ENCODE measurements at places on chromosomes 3 and 15.

DNA sequence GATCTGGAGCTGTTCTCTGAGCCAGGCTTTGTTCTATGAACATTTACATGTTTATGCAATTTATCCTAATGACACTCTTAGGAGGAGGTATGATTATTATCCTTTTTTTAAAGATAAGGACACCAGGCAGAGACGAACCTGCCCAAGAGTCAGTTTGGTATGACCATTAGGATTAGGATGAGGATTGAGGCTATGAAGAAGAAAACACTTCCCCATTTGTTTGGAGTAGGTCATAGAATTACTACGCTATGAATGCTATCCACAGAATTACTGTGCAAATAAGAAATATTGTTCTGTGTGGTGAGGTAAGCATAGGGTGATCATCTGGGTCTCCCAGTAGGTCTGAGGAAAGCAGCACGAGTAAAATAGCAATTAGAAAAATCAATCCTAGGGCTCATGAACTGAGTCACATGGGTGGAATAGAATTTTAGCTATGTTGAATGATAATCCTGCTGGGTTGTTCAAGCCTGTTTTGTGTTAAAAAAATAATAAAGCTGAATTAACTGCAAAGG lies 23.9 kb downstream of the EIF4E3 start:
- DNase-seq: no peak

DNA sequence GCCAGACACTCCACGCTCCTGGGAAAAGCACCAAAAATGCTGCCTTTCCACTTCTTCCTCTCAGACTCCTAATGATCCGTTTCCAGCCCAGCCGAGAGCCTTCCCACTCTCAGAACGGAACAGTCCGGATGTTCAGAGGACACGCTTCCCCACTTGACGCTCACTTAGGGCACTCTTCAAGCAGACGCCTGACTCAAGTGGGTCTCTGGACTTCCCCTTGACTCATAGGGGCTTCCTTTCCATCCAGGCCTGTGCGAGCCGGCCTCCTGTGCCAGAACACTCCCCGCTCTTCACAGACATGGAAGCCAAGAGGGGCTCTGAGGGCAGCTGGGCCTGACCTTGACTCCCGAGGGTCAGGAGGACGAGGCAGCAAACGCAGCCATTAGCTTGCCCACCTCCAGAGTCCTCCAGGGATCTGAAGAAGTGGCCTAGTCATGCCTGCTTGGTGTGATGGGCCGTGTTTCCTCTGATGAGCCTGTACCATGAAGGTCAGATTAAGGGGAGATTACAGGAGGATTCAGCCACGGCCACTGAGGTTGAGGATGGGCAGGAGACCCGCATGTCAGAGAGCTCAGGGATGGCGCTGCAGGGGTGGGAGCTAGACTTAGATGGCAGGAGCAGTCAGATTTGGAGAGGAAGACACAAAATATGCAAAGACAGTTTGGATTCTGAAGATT lies 114.7 kb upstream of the TLE3 start:
- no peak for DNase-seq

DNA sequence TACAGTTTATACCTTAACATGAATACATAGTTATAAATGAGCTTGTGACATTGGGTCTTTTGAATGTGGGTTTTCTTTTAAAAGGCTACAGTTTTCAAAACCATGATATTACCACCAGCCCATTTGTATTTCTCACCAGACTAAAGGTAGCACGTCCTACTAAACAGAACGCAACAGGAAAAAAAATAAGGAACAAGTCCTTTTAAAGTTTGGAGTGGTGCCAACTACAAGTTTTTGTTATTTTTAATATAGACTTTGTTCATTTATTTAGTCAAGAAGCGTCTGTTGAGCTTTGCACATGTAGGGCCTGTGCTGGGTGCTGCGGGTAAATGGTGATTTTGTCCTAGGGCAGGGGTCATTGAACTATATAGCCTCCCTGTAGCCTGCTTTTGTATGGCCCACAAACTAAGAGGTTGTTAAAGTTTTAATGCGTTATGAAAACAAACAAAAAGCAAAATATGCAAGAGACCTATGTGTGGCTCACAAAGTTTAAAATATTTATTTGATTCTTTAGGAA lies 164.4 kb downstream of the GHSR start:
- no peak for DNase-seq

DNA sequence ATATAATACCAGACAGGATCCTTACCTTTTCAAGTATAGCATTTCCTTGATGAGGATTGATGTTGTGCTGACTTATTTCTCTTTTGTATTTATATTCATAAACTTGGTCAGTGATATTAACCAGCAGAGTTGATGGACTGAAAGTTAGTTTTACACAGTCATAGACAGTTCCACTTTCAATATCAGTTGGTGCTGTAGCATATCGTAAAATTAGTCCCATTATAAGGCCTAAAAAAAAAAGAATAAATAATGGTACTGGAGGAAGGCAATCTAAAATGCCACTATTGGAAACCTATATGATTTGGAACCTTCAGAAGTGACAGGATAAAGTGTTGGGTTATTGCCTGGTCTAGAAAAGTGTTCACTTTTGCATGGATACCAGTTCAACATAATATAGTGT lies 16.3 kb downstream of the SLC9A9 start:
- DNase-seq: no peak

DNA sequence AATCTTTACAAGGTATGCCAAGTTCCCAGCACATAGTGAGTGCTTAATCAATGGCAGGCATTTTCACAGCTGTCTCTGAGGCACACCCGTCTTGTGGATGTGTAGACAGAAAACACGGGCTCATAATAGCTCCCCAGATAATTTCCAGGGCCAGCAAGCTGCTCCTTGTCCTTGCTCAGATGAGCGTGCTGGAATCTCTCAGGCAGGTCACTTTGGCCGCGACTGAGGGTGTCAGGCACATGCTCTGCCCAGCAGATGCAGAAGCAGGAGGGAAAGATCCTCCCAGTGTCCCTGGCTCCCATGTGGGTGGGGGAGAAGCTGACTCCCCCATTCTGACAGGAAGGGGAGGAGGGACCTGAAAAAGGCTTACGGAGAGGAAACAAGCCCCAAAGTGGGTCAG lies 35.6 kb upstream of the SLC6A1 start:
- DNase-seq: no peak

DNA sequence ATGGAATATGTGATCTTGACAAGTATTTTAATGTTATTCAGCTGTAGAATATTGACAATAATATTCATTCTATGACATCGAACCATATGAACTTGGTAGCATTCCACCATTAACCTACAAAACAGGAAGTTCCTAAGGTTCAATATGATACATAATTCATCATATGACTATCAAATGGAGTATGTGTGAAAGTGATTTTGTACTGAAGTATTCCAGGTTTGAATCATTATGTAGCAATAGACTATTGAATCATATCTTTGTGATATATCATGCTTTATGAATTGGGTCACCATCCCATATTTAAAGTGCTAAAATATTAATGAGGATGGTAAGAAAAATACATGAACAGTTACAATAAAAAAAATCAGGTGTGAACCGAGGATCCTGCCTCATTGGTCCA lies 95.1 kb downstream of the TP63 start:
- no peak for DNase-seq

Data from hematopoietic multipotent progenitor cell treated with erythropoietin and hydrocortisone succinate and interleukin-3 and kit ligand, for 8 days (in vitro differentiated cells).